ENCODE measurements at places on chromosomes 3 and 15.

DNA sequence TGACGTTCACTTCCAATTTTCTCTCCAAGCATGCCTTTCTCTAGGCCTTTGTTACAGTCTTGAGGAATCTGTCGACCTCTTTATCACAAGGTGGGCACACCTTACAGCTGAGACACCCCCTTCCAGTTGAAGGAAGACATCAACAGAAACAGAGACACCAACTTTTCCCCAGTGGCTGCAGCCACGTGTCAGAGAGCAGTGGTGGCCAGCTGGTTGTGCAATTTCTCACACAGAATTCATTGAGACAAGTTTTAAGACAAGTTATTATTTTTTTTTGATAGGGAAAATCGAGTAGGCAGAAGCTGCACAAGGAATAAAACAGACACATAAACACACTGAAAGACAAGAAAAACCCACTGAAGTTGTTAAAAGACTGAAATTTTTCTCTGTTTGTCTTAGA is 436.7 kb upstream of the MDFIC2 start:
- no peak for DNase-seq

DNA sequence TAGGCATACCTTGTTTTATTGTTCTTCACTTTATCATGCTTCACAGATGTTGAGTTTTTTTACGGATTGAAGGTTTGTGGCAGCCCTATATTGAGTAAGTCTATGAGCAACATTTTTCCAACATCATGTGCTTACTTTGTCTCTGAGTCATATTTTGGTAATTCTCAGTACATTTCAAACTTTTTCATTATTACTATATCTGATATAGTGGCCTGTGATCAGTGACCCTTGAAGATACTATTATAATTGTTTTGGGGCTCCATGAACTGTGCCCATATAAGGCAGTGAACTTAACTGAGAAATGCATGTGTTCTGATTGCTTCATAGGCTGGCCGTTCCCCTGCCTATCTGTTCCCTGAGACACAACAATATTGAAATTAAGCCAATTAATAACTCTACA is 42.8 kb upstream of the NSMCE3 start:
- DNase-seq, result peak; percentile 2

DNA sequence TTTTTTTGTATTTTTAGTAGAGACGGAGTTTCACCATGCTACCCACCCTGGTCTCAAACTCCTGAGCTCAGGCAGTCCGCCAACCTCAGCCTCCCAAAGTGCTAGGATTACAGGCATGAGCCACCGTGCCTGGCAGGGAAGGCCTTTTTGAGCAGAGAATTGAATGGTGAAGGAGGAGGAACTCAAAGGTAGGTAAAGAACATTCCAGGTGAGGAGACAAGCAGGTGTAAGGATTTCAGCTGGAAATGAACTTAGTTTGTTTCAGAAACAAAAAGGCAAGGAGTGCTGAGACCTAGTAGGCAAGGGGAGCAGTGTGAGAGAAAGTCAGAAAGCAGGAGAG is 2.5 kb downstream of the TICRR start:
- DNase-seq, result no peak

DNA sequence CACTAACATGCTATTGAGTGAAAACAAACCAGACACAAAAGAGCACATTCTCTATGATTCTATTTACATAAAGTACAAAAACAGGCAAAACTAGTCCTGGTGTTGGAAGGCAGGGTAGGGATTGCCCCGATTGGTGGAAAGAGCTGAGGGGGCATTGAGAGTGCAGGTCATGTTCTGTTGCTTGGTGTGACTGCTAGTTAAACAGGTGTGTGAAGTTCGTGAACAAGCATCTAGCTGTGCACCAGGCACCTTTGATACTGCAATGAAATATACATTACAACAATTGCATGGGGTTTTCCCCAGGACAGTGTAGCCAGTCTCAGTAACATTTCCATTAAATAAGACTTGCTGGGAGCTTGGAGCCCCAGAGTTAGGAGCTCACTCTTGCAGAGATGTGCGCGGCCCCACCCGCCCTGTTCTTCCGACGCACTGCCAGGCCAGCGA is 26.3 kb upstream of the THRB start:
- DNase-seq, result no peak

DNA sequence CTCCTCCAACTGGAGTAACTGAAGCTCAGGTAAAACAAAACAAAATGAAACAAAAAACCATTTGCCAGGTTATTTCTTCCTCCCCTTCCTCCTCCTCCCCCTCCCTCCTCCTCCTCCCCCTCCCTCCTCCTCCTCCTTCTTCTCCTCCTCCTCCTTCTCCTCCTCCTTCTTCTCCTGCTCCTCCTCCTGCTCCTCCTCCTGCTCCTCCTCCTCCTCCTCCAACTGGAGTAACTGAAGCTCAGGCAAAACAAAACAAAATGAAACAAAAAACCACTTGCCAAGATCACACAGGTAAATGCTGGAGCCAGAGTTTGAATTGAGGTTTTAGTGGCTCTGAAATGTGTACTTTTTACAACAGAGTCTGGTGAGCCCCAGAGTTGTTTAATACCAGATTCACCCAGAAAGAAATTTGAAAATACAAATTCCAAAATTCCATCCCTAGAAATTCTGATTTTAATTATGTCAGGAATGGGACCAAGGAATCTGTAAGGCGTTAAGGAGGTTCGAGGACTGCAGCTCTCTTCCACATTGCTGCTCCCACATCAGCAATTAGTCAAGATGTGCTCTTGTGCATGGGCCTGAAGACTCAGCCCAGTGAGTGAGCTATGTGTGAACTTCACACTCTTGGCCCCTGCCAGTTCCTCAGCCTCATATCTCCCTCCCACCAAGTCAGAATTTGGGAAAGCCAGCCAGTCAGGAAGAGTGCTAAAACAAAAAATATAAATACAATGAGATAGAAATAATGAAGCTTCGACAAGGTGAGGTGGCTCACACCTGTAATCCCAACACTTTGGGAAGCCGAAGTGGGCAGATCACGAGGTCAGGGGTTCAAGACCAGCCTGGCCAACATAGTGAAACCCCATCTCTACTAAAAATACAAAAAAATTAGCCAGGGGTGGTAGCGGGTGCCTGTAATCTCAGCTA is 31.6 kb upstream of the ZNF770 start:
- peak; percentile 16 for DNase-seq

DNA sequence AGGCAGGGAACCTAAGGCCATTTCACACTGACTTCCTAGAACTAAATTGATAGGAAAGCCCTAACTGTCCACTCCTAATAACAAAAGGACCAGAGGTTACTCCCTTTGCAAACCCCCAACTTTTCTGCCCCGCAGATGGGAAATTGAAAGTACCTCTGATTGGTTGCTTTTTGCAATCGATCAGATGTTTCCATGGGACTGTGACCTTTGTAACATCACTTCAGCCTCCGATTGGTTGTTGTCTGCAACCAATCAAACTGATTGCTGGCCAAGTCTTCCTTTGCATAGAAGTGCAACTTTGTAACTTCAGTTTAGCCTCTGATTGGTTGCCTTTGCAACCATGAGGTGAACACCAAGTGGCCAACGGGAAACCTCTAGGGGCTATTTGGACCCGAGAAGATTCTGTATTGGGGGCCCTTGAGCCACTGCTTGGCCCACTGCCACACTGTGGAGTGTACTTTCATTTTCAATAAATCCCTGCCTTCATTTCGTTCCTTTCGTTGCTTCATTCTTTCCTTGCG is 11.3 kb upstream of the KNL1 start:
- no peak for DNase-seq

- no peak for DNase-seq
These were observed 99.2 kb downstream of the FHIT start for GRCh38 chr3:61152071-61152470.

GRCh38 chr3:12194209-12194608 is 35.5 kb upstream of the TIMP4 start:
- DNase-seq, result peak; percentile 74

GRCh38 chr15:75656331-75656730 is 8.6 kb downstream of the SNX33 start:
- DNase-seq, result no peak

- DNase-seq, result no peak
These were observed 36.2 kb downstream of the GAP43 start for GRCh38 chr3:115659253-115660220.

GRCh38 chr3:111859061-111859973 is at the start of gene PHLDB2:
Gene PHLDB2, plus strand, starts transcription at chr3:111859265. Its CDS starts 24,813 bp downstream, at chr3:111884078.
- peak; percentile 88 for DNase-seq

Data from NCI-H226 (cell line).